ENCODE measurements at places on chromosomes 13 and 19.

DNA sequence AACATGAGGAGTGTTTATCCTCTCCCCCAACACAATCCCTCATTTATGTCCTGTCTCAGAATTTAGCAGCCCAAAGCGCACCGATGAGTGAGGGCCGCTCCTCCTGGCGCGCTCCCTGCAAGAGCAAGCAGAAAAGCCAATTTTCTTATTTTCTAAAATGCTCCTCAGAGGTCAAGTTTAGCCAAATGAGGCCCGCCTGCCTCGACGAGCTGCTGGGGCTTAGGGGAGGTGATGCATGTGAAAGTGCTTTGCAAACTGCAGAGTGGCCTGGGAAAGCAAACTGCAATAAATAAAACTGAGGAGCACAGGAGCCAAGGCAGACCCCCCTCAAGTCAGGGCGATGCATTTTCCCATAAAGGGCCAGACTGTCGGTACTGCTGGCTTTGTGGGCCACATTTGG lies 29.0 kb downstream of the CAPS start:
- DNase-seq = no peak

GRCh38 chr13:37241786-37242185 lies 136.3 kb upstream of the CSNK1A1L start:
- no peak for DNase-seq

- DNase-seq = no peak
Measured at GRCh38 chr19:51959791-51960190, 26.8 kb downstream of the ZNF350 start.

GRCh38 chr13:46605076-46605824 lies 52.3 kb downstream of the LRCH1 start:
- DNase-seq = no peak

- peak; percentile 63 for DNase-seq
Measured at GRCh38 chr19:54162241-54162805, 2.8 kb upstream of the LENG1 start.

DNA sequence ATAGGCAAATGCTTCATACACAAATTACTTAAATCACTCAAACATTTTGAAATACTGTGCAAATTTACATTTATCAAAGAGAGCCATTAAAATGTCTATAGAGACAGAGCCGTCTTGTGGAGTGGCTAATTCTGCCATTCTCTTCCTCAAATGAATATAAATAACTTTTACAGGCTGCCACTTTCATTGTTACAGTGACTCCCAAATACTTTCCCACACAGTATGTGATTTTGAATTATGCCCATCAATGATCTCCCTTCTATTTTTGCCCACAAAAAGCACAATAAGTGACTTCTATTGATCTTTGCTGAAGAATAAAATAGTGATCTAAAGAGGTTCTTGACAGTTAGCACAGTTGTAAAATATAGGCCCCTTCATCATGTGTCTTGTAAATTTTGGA lies 1244.9 kb downstream of the PCDH17 start:
- DNase-seq = no peak

DNA sequence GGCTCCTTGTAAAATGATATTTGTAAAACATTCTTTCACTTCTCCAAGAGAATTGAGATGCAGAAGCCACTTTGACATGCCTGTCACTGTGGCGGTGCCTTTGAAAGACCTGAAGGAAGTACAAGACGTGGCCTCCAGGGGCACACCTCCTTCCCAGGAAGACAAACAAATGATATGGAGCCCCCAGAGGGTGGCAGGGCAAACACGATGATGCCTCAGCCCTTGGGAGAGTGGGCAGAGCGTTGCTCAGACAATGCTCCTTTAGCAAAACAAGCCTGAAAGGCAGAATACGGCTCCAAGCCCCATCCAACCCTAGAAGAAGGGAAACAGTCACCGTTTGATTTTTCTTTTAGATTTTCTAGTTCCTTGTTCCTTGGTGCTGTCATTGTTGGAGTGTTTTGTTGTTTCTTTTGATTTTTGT lies 9.2 kb upstream of the ATP12A start:
- no peak for DNase-seq

- DNase-seq = no peak
Measured at GRCh38 chr13:93326234-93326811, 99.7 kb downstream of the GPC6 start.

GRCh38 chr13:49084961-49085360 lies 109.2 kb downstream of the FNDC3A start:
- DNase-seq = no peak

DNA sequence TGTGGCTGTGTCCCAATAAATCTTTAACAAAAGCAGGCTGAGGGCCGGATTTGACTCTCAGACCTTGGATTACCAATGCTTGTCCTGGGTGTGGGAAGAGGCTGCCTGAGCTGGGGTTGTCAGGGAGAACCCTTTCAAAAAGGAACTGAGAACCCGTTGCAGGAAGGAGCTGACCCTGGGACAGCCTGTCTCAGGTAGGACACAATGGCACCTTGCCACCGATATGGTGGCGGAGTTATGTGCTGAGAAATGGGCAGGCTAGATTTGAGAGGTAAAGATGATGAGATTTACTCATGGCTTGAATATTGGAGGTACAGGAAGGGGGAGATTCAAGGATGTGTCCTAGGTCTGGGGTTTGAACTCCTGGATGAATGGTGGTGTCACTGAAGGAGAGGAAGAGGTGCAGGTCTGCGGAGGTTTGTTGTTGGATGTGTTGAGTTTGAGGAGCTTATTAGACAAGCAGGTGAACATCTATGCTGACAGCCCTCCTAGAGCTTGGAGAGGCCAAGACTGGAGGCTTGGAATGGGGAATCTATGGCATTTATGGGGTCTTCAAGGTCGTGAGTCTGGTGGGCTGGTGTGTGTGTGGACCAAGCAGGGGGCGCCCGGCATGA lies 7.2 kb downstream of the PLEKHF1 start:
- no peak for DNase-seq

- DNase-seq = peak; percentile 58
Measured at GRCh38 chr13:28819735-28820098, 422 bp upstream of the MTUS2 start.

DNA sequence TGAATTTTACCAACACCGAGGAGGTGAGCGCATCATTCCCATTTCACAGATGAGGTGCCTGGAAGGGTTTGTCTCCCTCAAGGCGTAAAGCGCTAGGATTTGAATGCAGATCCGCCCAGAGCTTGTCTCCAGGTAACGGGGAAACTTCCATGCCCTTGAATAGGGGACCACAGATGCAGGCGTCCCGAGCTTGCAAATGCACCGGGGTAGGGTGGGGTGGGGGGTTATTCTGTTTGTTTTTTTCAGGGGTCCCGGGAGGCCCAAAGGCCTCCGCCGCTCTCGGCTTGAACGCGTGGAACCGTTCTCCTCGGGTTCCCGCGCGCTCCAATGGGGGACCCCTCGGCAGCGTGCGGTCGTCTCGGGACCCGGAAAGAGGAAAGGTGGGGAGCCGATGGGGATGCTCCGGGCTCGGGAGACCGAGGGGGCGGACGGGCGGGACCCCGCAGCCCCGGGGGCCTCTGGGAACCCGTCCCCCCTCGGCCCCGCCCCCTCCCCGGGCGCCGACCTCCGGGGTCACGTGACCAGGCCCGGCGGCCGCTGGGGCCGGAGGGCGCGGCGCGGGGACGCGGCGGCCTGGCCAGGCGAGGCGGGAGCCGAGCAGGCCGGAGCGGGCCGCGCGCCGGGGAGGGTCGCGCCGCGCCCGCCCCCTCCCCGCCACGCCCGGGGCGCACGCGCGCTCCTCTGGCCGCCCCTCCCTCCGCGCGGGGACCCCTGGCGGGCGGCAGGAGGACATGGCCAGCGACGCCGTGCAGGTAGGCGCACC lies at the start of gene PKN1:
PKN1 (plus strand) TSS at position 516 of the 763 bp plus-strand sequence; CDS start at position 732, 216 bp downstream.
- DNase-seq = peak; percentile 64

DNA sequence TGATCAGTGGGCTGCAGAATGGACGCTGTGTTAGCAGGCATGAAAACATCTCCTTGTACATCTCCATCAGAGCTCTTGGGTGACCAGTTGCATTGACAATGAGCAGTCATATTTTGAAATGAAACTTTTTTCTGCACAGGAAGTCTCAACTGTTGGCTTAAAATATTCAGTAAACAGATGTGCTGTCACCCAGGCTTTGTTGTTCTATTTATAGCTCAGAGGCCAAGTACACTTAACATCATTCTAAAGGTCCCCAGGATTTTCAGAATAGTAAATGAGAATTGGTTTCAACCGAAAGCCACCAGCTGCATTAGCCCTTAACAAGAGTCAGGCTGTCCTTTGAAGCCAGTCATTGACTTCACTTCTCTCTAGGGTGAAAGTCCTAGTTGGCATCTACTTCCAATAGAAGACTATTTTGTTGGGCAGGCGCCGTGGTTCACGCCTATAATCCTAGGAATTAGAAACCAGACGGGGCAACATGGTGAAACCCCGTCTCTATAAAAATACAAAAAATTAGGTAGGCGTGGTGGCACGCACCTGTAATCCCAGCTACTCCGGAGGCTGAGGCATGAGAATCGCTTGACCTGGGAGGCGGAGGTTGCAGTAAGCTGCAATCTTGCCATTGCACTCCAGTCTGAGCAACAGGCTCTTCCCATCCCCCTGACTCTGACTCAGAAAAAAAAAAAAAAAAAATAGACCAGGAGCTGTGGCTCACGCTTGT lies 7.9 kb upstream of the PDE4A start:
- no peak for DNase-seq

DNA sequence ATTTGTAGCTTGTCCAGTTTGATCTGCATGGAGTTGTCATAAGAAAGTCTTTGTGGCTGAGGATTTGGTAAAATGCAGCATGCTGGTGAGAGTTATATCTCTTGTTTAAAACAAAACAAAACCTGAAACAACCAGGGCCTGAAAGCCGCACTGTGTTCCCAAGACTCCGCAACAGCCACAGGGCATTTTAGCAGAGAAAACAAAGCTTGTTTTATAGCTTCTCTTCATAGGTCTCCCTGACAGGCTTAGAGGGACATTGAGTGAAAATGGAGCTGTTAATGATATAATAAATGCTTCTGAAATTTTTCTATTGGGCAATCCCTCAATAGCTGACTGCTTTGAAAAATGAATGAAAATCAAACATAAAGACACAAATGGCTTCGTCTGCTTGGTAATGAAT lies 148.7 kb upstream of the RNF113B start:
- no peak for DNase-seq

GRCh38 chr13:46609052-46609451 lies 56.1 kb downstream of the LRCH1 start:
- DNase-seq = no peak

DNA sequence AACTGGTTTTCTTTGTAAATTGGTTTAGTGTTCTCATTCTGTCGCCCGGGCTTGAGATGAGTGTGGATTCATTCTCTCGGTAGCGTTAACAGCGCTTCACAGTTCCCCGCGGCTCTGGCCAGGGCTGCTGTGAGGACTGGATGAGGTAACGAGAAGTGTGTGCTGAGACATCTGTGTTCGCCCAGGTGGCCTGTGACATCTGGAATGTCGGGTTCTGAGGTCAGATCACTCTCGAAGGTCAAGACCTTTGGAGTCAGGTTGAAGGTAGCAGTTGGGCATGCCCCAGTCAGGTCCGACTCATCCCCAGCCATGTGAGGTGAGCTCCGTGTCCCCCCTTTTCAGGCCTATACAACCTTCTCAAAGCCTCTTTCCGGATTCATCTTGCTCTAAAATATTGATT lies 13.4 kb upstream of the TUBGCP3 start:
- no peak for DNase-seq

DNA sequence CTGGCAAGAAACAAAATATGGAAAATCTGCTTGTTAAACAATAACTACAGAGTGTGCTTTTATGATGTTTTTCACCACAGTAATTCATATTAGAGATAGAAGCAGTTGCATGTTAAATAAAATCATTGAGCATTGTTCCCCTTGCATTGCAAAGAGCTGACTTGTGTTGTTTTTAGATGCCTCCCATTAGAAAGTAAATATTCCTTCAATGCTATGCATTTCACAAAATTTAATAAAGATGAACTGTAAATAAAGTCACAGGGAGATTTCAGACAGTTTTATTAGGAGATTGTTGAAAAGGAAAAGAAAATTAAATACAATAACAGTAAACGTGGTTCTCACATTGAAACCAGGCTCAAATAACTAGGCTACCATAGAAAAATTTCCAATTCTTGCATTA lies 429.3 kb downstream of the DACH1 start:
- DNase-seq = no peak

All from hindlimb muscle (tissue), 1 donor.